ENCODE measurements at places on chromosomes 2 and 18. TPM values are rescaled to one million over a fixed set of nuclear protein-coding genes. Genes with fewer than 3 reads are reported as not detected.
A peak's percentile ranks its signal among the peaks of the same experiment; 100 is the strongest.

GRCh38 chr18:58239879-58240278, 195.9 kb downstream of the NEDD4L start:
- no peak for DNase-seq

DNA sequence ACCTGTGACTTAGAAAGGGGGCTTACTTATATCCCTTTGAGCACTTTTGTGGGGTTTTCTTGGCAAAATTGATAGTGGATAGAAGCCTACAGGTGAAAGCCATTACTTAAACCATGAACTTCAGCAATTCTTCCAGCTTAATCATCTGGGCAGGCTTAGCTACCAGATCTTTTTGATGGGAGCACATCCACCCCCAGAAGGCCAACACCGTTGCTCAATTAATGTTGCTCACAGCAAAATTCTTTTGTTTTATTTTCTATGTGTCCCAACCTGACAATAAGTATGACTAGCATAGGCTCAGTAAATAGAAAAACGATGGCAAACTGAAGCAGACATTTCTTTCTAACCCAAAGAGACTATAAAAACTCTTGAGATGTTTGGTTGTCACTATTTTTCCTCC, 269.4 kb upstream of the TCF4 start:
- DNase-seq: no peak

DNA sequence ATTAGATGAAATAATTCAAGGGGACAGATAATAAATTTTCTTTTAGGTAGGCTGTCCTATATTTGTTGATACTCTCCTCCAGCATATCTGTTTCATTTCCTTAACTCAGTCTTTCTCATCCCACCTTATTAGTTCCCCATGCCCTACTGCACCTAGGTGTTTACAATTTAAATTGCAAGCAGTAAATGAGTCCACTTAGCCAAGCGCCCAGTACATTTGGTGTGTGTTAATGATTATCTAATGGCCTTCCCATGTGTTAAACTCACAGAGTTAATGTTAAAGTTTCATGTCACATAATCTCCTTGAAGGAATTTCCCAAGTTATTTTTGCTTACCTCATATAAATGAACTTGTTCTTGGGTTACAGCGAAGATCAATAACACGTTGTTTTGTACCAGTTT, 31.2 kb downstream of the ITGB6 start:
- DNase-seq: no peak

- no peak for DNase-seq
Observed at GRCh38 chr2:95012881-95013550, 12.5 kb upstream of the MAL start.

DNA sequence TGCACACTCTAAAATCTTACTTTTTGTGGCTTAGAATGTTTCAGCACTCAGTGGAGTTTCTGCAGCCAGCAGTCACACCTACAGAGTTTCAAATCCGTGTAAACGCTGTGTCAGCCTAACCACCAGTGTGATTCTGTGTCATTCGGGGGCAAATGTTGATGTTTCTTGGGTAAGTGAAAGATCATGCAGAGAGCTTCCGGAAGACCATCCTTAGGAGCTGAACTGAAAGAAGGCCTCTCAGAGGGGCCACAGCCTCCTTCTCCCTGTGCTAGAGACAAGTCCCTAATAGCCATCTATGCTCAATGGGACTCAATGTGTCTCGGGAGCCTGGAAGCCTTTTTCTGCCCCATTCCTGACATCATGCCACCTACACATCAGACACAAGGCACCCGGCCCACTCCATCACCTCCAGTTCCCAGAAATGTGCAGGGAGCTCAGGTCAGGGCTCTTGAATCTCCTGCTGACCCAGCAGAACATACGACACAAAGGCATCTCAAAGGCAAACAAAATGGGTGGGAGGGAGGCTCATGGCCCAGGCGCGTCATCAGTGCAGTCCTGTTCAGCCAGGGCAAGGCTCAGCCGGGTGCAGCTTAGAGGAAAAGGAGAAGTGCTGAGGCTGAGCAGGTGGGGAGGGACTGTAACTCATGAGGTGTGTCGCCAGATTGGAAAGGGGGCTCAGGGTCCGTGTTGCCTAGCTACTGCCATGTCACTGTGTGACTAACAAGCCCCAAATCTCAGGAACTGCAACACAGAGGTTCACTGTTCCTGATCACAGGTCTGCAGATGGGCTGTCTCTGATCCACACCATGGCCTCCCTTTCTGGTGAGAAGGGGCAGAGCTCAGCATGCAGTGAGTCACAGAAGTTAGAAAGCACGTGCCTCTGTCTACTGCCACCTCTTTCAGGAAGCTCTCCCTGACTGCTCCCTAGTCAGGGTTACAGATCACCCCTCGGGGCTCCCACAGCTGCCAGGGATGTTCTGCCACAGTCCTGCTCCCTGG, 82.0 kb downstream of the SMAD7 start:
- DNase-seq: peak; percentile 75

GRCh38 chr2:157785200-157785599, 90.9 kb downstream of the ACVR1 start:
- DNase-seq: no peak

The CAPN14 gene
- total RNA-seq: 0.29 TPM

GRCh38 chr2:201313362-201313761, 43.8 kb downstream of the FLACC1 start:
- no peak for DNase-seq

GRCh38 chr2:227466887-227467600, 4.9 kb upstream of the AGFG1 start:
- no peak for DNase-seq

DNA sequence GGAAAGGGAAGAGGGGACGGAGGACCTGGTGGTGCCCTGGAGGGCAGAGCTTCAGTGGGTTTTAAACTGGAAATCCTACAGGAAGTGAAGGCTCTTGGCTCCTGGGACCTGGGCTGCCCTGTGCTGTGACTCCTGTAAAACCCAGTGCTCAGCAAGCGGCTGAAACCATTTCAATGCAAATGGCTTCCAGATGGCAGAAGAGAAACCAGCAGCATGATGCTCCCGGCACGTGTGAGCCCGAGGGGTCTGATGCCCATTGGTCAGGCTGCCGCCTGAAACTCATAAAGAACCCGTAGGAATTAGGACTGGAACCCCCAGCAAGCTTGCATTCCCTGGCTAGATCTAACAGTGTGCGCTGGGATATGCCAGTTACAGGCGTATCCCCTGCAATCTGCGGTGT, 109.2 kb upstream of the THOC1 start:
- DNase-seq: no peak
